ENCODE measurements at places on chromosomes 1 and 21.

GRCh38 chr1:186559601-186560116 lies 98.7 kb upstream of the PDC start:
- no peak for DNase-seq

- DNase-seq, result no peak
Measured at GRCh38 chr1:184388319-184388889, 1.6 kb downstream of the C1orf21 start.

GRCh38 chr1:32220746-32221580 lies 1.2 kb downstream of the TMEM234 start:
- DNase-seq, result no peak

DNA sequence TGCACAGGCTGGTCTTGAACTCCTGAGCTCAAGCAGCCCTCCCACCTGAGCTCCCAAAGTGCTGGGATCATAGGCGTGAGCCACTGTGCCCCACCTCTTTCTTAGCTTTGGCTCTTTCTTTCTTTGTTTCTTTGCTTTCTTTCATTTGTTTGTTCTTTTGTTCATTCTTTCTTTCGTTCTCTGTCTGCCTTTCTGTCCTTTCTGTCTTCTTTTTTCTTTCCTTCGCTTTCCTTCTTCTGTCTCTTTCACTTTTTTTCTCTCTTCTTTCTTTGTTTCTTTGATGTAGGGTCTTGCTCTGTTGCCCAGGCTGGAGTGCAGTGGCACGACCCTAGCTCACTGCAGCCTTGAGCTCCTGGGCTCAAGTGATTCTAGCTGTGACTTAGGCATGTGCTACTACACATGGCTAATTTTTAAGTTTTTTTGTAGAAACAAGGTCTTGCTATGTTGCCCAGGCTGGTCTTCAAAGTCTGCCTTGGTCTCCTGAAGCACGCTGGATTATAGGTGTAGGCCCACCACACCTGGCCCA lies 18.9 kb downstream of the SOX13 start:
- DNase-seq, result no peak

- DNase-seq, result no peak
Measured at GRCh38 chr1:220367833-220368232, 95.6 kb upstream of the RAB3GAP2 start.

GRCh38 chr1:94865360-94865759 lies 45.2 kb downstream of the SLC44A3 start:
- no peak for DNase-seq

GRCh38 chr1:167479331-167479979 lies 38.9 kb downstream of the CD247 start:
- DNase-seq, result no peak

GRCh38 chr1:46587069-46587468 lies 17.0 kb downstream of the MKNK1 start:
- no peak for DNase-seq

- DNase-seq, result no peak
Measured at GRCh38 chr1:181413836-181414235, 69.5 kb upstream of the CACNA1E start.

DNA sequence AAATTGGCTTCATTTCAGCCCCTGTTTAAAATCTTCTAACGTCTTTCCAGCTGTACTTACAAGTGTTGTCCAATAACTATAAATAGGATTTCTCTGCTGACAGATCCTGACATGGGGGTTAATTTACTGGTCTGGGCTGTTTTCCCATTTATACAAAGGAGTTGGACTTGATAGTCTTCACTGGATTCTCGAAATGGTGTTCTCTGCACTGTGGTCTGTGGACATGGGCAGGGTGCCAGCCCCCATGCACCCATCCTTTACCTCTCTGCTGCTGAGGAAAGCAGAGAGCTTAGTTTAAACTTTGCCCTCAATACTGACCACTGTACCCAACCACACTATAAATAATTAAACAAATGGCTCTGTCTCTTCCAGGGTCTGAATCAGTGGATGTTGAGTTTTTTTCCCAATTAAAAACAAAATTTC lies 5.2 kb downstream of the DIO1 start:
- DNase-seq, result no peak

- no peak for DNase-seq
Measured at GRCh38 chr1:44101328-44101727, 17.3 kb upstream of the KLF17 start.

GRCh38 chr1:16094453-16095158 lies 21.2 kb upstream of the FAM131C start:
- DNase-seq, result no peak

- DNase-seq, result no peak
Measured at GRCh38 chr1:243374412-243374811, 118.6 kb downstream of the SDCCAG8 start.

GRCh38 chr1:9263984-9264872 lies 28.5 kb upstream of the SPSB1 start:
- DNase-seq, result no peak

GRCh38 chr1:29120947-29121485 lies 2.7 kb downstream of the TMEM200B start:
- no peak for DNase-seq

DNA sequence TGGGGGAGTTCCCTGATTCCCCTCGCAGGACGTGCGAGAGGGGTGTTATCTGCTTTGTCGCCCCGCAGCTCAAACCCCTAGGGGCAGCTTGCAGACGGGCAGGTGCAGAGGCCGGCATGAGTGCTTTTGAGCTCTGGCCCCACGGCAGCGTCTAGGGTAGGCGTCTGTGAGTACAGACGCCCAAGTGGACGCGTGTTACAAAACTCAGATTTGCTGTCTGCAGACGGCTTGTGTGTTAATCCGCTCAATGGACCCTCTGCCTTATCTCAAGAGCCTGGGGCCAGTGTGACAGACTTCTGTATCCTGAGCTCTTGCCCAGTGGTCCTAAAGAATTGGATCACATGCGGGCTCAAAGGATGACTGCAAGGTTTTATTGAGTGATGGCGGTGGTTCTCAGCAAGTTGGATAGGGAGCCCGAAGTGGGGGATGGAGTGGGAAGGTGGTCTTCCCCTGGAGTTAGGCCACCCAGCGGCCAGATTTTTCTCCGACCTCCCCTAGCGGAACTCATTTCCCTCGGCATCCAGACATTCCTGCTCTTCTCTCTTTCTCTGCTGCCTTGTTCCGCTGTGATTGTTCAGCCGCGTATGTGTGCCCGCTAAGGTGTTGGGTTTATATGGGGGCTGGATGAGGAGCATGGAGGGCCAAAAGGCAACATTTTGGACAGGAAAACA lies 9.4 kb downstream of the CFHR4 start:
- no peak for DNase-seq

GRCh38 chr1:8347635-8348034 lies 29.7 kb downstream of the SLC45A1 start:
- no peak for DNase-seq

- DNase-seq, result no peak
Measured at GRCh38 chr21:39489380-39489924, 37.7 kb downstream of the SH3BGR start.

DNA sequence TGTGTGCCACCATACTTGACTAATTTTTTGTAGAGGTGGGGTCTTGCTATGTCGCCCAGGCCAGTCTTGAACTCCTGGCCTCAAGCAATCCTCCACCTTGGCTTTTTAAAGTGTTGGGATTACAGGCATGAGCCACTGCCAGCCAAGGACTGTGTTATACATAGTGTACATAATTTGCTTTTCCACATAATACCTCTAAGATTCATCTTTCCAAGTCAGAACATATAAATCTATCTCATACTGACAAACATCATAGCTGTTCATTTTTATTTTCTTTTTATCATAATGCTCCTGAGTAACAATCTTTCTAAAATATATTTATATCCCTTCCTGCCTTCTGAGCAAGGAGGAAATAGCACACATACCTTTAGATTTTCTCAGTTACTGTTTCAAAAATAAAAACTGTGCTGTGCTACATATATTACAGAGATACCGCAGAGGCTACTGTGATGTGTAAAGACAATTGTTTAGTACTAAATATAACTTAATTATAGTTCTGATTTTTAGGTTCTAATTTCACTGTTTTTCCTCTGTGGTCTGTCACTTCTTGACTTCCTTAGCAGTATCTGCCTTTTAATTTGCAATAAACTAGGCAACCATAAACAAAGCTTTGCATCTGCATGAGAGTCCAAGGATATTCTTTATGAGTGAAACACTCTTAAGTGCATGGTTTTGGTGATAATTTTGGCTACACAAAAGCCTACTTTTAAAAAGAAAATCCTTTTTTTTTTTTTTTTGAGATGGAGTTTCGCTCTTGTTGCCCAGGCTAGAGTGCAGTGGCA lies 59.3 kb downstream of the EYA3 start:
- no peak for DNase-seq

DNA sequence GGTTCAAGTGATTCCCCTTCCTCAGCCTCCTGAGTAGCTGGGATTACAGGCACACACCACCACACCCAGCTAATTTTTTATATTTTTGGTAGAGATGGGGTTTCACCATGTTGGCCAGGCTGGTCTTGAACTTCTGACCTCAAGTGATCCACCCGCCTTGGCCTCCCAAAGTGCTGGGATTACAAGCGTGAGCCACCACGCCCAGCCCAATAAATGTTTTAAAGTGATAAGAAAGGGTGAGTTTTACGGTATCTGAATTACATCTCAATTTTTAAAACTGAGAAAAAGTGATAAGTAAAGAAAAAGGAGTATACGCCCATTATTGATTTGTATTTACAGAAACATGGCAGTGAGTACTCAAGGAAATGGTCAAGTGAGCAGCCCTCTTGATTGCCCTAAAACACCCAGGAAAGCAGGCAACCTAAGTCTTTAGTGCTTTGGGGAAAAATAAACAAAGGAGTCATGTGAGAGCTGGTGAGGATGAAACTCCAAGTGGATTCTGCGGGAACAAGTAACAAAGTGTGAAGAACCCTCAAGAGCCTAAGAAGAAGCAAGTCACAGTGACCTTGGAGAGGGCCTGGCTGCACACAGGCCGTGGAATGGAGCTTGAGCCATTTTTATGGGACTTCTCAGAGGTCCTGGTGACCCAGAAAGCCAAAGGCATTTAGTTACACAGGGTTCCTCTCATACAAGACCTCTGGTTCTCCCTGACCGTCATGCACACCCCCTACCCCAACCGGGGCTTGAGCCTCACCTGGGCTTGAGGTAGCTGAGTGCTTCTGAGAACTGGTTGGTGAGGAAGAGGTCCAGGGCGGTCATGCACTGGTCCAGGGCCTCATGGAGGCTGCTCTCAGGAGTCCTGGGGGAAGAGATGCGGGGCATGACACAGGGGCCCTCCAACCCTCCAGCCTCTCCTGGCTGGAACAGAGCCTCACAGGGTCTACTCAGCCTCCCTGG lies 9.1 kb downstream of the TTC39A start:
- DNase-seq, result no peak

DNA sequence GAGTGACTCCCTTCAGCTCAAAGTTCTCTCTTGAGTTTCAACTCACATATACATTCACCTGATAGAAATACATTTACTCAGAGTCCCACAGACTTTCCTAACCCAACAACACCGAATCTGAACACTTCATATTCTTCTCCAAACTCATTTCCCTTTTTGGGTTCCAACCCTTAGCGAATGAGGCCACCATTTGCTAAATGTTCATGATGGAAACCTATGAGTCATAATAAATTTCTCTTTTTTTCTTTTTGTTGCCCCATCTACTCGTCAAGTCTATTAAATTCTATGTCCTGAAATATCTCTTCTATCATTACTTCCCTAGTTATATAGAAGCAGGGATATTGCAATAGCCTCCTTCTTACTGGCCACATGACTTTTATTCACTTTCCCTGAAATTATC lies 100.1 kb downstream of the HLX start:
- no peak for DNase-seq

DNA sequence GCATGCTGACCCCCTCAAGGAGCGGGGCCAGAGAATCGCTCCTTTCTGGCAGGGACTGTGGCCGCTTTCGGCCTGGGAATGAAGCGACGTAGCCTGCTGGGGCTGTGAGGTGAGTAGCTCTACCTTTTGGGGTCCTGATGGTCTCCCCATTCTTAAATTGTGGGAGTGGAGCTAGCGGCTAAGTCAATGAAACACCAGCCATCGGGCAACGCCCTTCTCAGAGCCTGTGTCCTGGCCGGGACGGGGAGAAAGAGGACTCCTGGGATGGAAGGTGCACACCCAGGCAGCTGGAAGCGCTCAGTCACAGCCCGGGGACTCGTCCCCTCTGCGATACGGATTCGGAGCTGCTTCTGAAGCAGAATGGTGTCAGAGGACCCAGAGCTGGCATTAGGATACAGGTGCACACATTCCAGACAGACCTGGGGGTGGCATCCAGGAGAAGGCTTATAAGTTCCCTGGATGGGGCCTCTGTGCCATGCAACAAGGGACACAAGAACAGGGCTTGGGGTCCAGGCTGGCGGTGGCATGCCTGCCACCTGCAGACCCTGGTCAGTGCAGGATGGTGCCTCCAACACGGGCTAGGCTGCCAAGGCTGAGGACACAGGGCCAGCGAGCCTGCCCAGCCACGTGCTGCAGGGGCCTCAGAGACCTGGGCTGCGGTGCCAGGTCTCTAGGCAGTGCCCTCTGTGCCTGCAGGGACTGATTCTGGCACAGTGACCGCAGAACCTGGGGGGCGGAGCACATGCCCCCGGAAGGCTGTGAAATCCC lies 945 bp upstream of the WNT9A start:
- DNase-seq, result no peak

DNA sequence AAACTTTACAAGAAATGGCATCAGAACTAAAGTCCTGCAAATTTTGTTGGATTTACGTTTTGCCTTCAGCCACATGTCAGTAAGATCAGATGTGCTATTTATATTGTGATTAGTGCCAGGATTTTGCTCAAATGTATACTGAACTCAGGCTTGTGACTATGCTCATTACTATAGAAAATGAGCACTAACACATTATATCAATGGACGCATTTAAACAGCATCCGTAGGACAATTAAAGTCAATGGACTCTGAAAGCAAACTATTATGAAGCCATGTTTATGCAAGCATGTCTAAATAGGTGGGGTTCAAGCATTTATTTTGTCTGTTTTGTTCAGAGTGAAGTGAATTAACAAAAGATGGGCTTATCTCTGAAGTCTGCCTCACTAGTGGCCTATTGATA lies 20.6 kb upstream of the DDAH1 start:
- no peak for DNase-seq

DNA sequence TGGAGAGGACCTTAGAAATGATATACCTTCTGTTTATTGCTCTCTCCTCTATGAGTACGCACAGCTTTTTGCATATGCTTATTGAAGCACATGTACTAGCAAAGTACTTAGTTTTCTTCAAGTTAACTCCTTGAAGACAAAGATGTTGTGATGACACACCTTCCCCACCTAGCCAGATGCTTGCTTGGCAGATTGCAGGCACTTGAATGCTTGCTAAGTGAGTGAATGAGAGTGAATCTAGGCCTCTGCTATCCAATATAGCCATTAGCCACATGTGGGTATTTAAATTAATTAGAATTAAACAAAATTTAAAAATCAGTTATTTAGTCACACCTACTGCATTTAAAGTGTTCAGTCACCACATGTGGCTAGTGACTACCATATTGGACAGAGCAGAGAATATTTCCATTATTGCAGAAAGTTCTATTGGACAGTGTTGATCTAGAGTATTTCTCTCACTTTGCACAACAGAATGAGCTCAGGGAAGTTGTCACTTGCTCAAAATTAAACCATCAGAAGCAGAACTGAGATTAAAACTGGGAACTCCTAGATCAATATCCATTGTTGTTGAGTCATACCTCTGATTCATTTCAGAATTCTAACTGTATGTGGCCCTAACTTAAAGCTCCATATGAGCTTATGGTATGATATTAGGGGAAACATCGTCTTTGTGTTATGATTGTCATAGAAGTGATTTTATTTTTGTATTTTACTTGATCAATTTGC lies 8.6 kb upstream of the EEIG2 start:
- DNase-seq, result no peak

All from iPS DF 19.7 (cell line).